Activated CD8-positive, alpha-beta memory T cell treated with anti-CD3 and anti-CD28 coated beads for 1 hour (primary cell): ENCODE measurements at places on chromosomes 4 and X.

DNA sequence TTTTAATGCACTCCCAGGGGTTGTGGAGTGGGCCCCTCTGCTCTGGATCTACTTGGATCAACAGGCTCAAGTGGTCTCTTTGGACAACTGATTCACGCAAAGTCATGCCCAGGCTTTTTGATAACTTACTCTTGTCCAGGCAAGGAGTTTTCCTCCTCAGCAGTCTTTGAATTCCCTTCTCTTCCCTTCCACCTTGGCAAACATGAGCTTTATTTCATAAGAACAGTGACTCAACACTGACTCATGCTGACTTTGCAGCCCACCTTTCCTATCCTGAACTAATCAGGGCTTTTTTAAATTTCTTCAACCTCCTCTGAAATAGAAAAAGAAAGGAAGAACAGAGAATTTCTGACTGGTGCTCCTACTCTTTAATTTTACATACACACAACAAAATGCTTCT, 132.1 kb upstream of the LDB2 start:
- DNase-seq, result no peak

- no peak for DNase-seq
Measured at GRCh38 chr4:8351931-8352367, 82.4 kb downstream of the HTRA3 start.

GRCh38 chrX:41386222-41386990, 52.4 kb downstream of the DDX3X start:
- no peak for DNase-seq

DNA sequence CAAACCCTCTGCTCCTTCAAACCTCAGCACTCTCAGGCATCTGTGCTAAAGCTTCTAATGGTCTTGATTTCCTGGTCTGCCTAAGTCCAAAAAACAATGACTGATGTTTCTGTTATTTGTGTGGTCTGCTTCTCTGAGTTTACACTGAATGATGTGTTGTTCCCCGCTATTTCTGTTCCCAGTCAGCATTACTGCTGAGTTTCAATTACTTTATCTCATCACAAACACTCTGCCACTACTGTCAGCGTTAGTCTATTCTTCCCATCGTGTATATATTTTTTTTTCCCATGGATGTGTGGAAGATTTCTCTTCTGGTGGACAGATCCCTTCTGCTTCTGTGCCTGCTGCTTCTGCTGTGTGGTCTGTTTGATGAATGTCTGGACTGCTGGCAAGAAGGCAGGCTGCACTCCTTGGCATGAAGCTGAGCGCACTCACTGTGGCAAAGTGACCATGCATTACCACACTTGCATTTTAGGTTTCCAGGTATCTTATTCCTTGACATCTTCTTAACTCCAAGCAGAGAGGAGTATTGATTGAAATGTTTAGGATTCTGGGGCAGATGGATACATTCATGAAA, 106.9 kb upstream of the PAQR3 start:
- no peak for DNase-seq

DNA sequence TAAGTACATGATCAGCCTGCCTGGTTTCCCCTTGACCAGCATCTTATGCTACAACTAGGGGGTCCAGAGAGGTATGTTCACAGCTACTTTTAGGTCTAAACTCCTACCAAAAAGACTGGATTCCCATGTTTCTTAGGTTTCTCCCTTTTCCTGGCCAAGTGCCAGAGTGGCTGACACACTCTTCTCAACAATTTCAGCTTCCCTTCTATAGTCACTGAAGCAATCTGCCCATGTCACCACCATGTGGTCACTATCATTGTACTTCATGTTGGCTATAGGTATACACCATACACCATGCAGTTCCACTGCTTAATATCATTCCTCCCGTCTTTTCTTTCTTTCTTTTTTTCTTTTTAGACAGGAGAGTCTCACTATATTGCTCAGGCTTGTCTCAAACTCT, 66.9 kb downstream of the KLHL13 start:
- no peak for DNase-seq

- no peak for DNase-seq
Measured at GRCh38 chrX:44352758-44353157, 9.3 kb upstream of the EFHC2 start.

DNA sequence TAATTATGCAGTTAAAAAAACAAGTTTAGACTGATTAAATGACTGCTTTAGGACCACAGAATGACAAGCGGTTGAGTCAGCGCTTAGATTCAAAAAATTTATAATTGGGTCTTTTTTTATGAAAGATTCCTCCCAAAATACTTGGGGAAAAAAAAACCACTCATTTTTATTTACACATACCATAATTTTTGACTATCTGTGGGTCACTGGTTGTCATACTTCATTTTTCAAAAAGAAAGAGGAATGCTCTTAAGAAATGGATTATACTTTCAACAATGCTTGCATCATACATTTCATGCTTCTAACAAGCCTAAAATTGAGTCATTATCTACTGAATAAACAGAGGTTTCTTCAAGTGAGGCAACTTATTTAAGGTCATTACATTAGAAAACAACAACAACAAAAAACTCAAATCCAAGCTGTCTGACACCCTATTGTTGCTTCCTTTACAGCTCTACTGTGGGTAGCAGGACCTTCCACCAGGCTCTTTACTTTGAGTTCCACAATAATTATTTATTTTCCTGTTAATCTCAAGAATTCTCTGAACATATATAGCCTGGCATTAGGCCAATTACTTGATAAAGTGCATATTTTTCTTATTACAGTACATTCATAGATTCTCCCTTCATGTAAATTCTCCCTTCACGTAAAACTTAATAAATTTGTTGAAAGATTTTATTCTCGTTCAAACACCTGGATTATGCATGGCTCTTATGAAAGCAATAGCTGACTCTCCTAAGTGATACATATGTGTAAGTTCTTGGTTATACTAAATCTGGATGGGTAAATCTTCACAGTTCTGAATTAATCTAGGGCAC, 445.5 kb downstream of the PCDH10 start:
- no peak for DNase-seq

DNA sequence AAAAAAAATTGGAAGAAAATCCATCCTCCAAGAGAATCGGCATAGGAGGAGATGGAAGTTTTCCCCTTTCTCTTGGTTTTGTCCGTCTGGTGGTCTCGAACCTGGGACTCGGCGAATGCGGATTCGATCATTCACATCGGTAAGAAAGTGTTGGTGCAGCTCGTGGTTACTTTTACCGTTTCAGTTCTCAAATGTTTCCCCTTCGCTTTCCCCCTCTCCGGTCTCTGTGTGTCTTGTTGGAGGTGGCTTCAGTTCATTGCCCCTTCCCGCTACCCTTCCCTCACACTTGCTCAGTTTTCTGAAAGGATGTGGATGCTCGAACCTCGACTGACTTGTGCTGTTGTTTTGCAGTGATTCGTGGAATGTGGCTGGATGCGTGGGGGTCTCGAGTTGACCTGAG, 840 bp downstream of the GRID2 start:
- DNase-seq, result no peak

DNA sequence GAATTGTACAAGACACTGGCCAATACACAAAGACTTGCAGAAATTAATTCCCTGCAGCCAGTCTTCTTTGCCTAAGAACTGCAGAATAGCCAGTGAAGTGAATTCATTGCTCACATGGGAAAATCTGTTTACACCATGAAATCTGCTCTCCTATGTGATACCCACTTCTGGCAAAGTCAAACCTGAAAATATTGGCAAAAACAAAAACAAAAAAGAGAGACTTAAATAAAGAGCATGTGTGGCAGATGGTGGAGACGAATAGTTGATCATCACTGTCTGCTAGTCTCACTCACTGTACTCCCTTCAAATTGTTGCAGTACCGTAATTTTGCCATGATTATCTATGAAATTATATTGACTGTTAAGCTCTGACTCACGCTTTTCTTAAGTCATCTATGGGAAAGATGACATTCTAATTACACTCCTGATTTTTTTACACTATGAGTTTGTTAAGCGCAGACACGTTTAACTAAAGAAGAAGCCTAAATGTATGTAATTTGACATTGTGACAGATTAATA, 406.8 kb downstream of the PCDH7 start:
- no peak for DNase-seq

- no peak for DNase-seq
Measured at GRCh38 chrX:118577041-118577440, 81.4 kb downstream of the DOCK11 start.

GRCh38 chrX:129798456-129798855, 18.7 kb downstream of the SASH3 start:
- no peak for DNase-seq

- DNase-seq, result no peak
Measured at GRCh38 chr4:71074452-71075299, 81.2 kb downstream of the DCK start.

DNA sequence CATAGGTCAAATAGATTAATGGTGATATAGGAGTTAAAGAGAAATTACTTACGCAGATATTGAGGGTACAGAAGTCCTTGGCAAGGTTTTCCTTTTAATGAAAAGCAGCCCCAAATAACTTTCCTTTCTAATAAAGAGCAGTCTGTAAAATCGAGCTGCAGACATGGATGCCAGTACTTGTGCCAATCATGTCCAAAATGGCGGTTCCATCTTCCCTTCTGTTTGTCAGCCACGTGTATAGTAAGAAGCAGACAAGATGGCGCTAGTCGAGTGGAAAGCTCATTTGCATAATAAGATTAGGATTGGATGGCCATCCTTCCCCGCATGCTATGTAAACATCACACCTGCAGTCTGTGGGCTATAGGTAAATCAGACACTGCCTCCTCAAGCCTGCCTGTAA, 68.5 kb downstream of the FGFBP1 start:
- no peak for DNase-seq

DNA sequence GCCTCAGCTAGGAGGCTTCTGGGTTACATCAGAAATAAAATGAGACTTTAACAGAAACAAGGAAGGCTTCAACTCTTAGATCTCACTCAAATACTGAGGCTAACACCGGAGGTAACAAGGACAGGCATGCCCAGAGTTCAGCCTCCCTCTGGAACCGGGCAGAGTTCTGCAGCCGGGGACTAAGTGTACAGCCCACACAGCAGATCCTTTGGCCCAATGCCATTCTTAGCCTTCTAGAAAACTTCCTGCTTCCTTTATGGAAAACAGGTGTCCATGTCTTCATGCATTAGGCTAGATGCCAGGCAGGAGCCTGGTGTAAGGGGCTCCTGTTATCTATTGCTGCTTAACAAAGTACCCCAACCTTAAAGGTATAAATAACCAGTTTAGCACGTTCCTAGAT, 369.7 kb downstream of the BCOR start:
- no peak for DNase-seq

- DNase-seq, result no peak
Measured at GRCh38 chr4:142607976-142608375, 238.1 kb downstream of the INPP4B start.

DNA sequence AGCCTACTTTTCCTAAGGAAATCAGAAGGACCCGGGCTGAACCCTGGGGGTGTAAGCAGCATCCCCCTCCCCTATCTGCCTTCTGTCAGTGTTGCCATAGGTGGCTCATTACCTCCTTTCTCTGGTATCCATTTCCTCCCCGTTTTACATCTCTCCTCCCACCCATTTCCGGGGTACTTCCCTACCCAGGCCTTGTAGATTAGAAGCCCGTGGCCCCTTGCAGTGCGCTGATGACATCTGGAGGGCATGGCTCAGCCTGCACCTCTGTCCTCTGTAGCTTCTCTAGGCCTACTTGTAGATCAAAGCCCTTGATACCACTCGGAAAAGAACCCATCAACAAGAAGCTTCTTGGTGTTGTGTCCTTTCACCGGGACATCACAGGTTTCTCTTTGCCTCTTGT, 71.8 kb downstream of the NBDY start:
- no peak for DNase-seq

DNA sequence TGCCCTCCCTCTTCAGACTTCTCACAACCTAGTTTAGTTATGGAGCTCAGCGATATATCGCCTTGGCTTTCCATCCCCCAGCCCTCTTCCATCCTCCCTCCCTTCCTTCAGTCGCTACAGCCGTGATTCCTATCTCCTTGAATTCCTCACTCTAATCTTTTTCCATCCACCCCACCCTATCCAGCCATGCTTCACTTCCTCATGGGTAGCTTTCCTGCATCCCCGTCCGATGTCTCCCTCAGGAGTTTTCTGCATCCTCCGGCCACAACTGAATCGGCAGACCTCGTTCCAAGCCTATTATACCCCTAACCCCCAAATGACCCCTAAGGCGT, 456 bp downstream of the SNX12 start:
- no peak for DNase-seq

DNA sequence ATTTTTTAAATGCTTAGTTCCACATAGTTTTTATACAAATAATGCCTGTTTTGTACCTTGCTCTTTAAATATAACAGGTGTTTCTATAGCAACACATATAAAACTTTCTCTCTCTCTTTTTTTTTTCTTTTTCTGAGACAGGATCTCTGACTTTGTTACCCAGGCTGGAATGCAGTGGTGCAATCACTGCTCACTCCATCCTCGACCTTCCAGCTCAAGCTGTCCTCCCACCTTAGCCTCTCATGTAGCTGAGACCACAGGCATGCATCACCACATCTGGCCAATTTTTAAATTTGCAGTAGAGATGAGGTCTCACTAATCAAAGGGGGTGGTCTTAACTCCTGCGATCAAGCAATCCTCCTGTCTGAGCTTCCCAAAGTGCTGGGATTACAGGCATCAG, 18.3 kb upstream of the SULT1E1 start:
- DNase-seq, result no peak

DNA sequence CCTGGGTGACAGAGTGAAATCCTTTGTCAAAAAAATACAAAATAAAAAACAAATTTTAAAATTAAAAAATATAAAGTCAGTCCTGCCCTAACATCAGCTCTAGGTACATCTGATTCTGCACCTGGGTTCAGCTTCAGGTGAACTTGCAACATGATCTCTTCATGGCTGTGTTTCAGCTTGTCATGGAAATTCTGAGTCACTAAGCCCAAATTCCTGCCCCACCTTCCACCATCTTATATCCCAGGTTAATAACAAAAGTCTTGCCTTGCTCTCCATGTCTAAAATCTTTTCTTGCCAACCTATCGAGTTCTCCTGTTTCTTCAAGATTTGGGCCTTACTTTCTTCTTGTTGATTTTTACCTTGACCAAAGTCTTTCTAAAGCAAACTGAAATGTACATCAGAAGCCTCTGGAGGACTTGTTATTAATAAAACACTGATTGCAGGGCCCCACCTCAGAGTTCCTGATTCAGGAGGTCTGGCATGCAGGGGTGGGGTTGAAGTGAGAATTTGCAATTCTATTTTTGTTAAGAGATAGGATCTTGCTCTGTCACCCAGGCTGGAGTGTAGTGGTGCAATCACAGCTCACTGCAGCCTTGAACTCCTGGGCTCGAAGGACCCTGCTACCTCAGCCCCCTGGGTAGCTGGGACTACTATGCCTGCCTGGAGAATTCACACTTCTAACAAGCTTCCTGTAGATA, 125.8 kb upstream of the VCX3A start:
- no peak for DNase-seq

DNA sequence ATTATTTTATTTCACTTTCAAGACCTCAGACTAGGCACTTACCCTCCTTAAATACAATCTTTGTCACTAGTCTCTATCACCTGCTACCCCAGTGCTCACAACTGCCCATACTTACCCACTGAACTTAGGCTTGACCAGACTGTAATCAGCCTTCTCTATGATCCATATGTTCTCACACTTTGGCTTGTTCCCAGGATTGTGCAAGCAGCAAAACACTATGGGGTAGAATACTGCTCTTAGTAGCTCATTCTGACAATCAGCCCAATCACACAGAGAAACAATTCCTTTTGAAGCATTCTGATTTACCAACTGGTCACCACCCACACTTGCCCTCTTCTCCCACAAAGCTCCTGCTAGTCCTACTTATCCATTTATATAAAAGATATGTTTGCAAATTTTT, 878.3 kb downstream of the FSTL5 start:
- no peak for DNase-seq
